ENCODE measurements at places on chromosomes 2 and 18.
A peak's percentile ranks its signal among the peaks of the same experiment; 100 is the strongest.

- no peak for DNase-seq
Observed at GRCh38 chr18:42707080-42707479, 408.4 kb downstream of the RIT2 start.

DNA sequence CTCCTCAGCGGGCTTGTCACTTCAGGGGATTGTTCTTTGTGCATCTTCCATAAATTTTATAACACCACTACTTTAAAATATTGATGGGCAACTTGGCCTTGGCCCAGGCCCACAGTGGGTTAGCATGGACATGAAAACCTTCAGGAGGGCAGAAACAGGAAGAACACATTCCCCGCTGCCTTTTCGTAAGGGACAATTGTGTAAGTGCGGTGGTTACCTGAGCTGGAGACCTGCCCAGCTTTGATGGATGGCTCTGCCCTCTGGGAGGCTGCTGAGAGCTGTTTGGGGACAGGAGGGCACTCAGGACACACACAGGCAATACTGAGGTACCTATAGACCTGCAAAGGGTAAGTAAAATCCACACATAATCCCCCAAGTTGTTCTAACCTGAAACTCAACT is 46.8 kb downstream of the FECH start:
- DNase-seq = no peak

DNA sequence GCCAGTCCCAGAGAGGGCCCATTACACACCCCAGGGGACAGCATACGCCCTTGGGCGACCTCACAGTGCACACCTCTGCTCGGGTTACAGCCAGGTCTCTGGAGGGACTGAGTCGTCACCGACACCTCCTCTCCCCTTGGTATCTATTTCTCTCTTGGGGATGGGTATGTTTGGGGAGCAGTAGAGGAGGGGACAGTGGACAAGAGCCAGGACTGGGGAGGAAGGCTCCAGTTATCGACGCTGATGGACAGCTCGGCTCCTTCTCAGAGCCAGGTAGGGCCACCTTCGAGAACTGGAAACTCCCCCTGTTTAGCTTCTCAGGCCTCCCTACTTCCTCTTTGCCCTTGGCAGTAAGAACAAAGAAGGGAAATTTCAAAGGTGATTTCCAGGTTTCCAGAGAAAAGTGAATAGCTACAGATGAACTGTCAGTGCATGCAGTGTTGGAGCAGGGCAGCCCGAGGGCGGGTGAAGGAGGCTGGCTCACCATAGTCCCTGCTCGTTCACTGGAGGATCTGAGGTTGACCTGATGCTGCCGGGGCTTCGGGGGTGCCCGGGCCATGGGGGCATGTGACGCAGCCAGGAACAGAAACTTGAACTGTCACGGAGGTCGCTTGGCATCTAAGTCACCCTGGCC is 4.4 kb upstream of the SEMA4C start:
- no peak for DNase-seq

GRCh38 chr2:229660951-229661350 is 53.4 kb downstream of the DNER start:
- DNase-seq = no peak

DNA sequence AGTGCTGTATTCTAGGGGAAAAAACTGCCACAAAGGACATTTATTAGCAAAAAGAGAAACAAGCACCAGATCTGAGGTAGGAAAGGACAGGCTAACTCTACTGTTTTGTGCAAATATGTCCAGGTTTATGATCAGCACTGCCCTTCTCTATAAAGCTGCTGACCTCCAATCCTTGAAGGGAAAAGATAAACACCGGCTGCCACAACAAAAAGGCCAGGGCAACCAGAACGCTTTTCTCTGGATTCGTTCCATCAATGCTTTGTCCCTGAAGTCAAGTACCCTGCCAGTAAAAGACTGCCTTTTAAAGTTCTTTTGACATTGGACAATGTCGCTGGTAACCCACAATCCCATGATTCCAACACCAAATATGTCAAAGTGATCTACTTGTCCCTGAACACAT is 21.0 kb downstream of the SMAD2 start:
- no peak for DNase-seq

DNA sequence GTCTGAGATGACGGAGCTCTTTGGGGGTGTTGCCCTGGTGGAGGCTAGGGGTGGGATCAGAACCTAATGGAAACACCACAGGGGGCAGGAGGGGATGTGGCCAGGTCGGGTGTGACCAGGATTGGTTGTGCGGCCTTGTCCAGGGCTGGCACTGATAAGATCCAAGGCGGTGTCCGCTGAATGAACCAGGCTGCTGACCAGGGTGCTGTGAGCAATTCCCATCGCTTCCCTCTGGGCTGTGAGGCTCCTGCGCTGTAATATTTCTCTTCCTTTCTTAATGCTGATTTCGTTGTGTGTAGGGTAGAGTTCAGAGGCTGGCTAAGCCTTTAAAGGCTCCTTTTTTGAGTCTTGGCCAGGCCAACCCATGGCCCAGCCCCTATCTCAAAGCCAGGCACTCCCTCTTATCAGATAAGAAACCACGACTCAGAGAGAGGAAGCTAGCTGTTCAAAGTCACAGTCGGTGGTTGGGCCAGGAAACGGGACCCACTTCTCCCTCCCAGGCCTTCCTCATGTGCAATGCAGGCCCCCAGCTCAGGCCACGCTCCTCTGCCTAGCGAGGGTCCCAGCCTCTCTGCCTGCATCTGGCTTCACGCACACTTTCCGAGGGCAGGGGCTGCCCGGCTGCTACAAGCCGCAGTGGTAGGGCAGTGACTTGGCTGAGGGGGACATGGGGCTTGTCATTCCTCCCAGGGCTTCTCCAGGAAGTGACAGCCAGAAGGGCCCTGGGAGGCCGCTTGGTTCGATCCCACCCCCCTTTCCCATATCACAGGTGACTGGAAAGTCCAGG is 26.0 kb upstream of the FOSL2 start:
- DNase-seq = no peak

DNA sequence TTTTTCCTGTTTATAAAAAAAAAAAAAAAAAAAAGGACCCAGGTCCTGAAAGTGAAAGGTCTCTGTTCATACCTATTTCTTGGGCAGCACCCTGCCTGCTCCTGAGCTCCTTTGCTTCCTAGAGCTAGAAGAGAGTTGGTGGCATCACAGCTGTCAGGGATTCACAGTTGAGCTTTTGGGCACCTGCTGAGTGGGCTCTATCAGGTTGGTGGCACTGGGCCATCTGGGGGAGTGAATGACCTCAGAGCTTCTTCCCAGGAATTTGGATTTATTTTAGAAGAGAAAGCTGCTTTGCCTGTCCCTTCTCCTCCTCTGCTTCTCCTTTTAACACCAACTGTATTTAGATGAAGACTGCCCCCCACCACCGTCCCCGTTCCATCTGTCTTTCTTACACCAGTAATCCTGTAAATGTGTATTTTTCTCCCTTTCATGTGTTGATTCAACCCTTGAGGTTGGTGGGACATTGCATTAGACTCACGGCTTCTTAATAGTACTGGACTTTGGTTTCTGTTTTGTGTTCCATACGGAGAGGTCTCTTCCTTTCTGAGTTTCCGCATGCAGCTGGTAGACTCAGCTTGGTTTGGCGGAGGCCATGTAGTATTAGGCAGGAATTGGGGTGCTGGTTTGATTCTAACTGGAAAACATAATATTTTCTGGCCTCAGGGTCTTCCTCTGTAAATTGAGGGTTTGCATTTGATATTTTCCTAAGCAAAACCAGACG is 7.6 kb upstream of the MGAT5 start:
- no peak for DNase-seq

DNA sequence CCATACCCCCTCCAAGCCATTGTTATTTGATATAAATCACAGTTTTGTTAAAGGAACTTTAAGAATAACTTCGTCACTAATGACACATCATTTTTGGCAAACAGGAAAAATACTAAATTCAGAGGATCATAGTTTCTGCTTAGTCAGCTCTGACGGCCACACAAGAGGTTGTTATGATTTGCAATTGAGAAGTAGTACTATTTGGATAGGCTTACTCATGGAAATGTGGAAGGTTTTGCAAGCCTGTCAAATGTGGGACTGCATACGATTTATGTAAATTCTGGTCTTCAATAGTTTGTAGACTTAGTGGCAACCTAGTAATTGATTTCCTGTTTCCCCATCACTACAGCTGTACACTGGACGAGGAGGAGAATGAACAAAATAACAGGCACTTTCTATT is 108.1 kb downstream of the ARHGEF33 start:
- no peak for DNase-seq

DNA sequence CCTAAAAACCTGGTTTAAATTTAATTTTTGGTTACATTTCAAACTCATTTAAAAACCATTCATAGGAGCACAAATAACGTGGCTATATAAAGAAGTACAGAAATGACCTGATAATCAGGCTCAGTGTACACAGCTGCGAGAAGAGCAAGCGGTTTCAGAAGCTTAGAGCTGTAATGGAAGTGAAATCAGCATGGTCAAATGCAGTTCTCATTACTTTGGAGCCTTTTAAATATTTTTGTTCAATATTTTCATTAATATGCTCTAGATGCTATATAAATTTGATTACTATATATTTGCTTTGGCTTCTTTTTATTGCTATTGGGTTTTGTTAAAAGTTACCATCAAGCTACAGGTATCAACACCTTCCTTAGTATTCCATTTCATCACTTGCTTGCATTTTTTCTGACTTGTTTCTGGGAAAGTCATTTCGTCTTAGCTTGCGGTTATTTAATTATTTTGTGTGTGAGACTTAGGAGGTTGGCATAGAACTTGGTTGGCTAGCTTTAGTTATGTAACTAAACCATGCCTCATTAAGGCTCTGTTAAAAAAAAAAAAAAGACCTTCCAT is 58.7 kb downstream of the AFTPH start:
- no peak for DNase-seq

- no peak for DNase-seq
Observed at GRCh38 chr2:1781291-1782080, 37.2 kb upstream of the PXDN start.

DNA sequence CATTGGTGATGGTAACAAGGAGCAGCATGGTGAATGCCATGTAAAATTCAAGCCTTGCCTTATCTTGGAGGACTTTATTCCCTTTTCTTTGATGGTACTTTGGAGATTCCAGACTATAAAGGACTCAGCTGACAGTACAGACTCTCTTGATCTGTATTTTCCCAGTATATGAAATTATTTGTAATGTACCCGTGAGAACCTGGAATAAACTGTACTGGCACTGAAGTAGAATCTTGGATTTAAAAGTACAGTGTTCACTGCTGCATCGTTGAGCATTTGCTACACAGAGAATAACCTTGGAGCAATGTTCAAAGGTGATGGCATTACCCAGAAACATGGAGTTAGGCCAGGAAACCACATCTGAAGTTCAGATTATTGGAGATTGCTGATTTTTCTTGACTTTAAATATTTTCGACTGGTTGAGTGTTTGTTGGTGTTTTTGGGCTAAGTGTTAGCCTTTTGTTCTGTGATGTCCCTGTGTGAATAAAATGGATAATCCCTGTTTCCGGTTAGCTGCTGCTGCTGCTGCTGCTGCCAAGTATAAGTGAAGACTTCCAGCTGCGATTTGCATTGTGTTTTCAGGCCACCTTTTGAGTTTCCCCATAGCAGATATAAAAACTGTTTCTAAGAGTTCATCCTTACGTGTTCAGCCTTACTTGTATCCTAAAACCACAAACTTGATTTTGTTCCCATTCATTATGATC is 122.0 kb downstream of the SPTBN1 start:
- DNase-seq = no peak

- no peak for DNase-seq
Observed at GRCh38 chr2:191675807-191676721, 1.9 kb upstream of the NABP1 start.

GRCh38 chr18:42289526-42289925 is 334.5 kb downstream of the PIK3C3 start:
- no peak for DNase-seq

- no peak for DNase-seq
Observed at GRCh38 chr18:31792580-31792911, 31.9 kb upstream of the SLC25A52 start.

GRCh38 chr2:50315336-50315735 is 716.6 kb downstream of the NRXN1 start:
- no peak for DNase-seq

DNA sequence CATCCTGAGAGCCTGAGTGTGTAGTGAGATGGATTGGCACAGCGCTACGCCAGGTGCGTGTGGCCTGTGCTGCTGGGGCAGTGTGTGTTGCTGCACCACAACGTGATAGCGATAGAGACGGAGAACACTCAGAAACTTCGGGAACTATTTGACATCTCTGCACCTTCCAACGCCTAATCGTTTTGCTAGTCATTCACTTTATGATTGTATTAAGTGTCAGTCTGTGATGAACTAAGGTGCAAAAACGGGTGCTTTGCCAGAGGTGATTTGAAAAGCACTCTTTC is 26.0 kb upstream of the IGFBP2 start:
- no peak for DNase-seq

DNA sequence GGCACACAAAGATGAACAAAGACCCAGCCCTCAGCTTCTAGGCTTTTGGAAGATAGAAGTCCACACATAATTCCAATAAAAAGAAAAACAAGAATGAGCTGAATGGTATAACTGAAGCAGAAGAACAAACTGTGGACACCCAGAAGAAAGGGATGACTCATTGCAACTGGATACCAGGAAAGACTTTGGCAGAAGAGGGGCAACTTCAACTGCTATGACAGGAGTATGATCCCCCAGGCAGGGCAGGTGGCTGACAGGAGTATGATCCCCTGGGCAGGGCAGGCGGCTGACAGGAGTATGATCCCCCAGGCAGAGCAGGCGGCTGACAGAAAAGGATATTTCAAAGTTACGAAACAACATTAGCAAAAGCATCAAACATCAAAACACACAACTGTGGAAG is 21.6 kb downstream of the PID1 start:
- no peak for DNase-seq

DNA sequence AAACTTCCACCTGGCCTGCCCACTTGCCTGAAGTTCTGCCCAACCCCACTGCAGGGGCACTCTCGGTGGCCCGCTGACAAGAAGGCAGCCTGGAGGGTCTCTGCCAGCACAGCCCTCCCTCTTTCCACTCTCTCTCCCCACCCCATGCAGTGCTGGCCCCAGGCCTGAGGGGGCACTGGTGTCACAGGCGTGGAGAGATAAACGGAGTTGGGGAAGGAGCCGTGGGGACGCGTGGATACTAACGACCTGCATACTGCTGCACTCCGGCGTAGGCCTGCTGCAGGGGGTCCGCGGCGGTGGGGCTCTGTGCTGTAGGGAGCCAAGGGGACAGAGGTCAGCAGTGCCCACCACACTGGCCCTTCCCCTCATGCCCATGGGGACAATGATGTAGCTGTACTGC is 299.3 kb downstream of the CELF4 start:
- peak; percentile 71 for DNase-seq

DNA sequence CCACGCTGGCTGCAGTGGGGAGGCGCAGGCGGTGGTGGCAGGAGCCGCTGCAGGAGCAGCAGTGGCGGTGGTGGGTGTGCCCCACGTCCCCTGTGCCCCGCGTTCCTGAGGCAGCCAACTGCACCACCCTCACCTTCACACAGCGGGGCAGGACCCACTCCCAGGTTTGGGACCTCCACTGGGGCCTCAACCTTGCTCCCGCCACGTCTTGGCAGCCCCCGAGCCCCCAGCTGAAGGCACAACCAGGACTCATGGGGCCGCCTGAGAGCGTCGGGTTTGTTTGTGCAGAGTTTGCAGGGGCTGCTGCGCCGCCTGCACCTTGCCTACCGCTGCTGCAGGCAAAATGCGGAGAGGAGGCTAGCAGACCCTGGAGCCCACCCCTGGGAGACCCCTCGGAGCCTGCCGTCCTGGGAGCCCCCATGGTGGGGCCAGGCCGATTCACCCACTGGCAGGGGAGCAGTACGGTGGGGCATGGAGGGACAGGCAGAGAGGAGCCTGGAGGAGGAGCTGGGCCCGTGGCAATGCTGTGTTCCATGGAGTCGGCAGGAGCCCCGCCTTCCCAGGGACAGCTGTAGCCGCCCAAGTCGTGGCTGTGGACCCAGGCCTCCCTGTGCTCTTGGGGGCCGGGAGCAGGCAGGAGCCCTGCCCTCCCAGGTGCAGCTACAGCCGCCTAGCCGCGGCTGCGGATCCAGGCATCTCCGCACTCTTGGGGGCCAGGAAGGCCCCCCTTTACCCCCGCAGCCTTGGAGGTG is 14.7 kb upstream of the EML6 start:
- peak; percentile 81 for DNase-seq
